ENCODE measurements at places on chromosomes 6 and 20.

DNA sequence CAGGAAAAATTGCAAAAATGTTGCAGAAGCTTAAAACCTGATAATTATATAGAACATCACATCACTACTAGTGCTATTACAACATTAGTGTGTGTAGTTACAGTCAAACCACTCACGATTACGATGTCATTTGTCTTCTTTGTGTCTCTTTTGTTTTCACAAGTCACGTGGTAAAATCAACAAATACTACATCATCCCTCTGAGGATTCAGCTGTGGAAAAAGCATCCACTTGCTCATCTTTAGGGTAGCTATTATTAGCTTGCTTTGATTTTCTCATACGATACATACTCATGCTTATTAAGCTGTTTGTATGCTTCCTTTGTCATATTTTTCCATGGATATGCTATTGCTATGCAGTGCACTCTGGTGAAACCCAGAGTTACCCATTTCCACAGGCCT lies 22.2 kb upstream of the ATXN1 start:
- no peak for DNase-seq

DNA sequence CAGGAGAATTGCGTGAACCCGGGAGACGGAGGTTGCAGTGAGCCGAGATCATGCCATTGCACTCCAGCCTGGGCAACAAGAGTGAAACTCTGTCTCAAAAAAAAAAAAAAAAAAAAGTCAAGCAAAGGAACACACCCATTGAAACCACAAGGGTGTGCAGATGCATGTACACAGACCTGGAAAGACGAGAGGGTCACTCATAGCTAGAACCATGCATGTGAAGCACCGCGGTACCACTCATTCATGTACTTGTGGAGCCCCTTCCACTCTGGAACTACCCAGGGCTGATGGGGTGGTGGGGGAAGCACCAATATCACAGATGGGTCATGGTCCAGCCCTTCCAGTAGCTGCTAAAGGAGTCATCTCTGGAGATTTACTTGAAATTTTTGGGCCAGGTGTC lies 7.4 kb upstream of the TJAP1 start:
- no peak for DNase-seq

GRCh38 chr6:35677456-35677855 lies 11.3 kb downstream of the FKBP5 start:
- DNase-seq = no peak

DNA sequence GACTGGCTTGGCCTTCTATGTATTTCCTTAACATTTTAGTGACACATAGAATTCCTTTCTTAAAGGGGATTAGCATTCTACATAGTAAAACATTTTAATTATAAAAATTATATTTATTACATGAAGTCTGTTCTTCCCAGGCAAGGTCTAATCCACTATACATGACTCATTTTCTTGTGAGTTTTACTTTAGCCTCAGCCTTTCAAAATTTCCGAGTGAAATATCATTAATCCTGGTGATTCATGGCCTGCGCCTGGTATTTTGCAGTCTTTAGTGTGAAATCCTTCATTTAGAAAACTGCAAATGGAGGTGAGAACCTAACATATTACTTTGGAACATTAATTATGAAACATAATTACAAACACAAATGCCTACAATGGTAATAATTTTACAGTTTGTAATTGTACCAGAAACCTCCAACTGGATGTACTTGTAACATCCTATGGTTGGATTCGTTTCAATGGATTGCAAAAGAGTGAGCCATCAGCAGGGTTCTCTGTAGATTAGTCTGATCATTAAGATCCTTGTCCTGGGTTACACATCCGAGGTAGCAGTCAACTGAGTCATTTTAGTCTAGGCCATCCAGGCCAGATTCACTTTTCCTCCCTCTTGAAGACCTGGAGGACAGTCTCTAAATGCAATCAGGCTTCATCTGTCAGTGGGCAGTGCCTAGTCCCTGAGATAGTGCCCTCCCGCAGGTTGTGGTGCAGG lies 272.0 kb downstream of the PACRG start:
- no peak for DNase-seq

- DNase-seq = peak; percentile 64
These were observed 650 bp upstream of the TTK start for GRCh38 chr6:80003826-80004172.

Measured in AML-193 (cell line).